Epithelial cell of prostate (primary cell): ENCODE measurements at places on chromosomes 5 and 9.

- no peak for DNase-seq
These were observed 36.1 kb downstream of the TLE1 start for GRCh38 chr9:81653240-81653639.

DNA sequence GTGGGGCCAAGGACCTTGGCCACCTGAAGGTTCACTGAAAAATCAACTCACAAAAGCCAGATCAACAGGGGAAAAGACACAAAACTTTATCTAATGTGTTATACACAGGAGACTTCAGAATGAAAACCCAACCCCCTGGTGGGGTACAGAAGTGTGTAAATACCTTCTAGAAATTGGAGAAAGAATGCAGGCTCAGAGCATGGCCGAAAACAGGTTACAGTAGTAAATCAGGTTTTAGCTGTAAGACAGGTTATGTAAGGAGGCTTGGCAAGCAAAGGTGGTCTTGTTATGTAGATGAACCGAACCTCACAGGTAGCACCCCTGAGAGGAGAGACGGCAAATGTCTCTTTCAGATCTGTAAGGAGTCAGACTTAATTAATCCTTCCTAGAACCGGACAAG, 10.0 kb downstream of the CEMIP2 start:
- DNase-seq, result no peak

DNA sequence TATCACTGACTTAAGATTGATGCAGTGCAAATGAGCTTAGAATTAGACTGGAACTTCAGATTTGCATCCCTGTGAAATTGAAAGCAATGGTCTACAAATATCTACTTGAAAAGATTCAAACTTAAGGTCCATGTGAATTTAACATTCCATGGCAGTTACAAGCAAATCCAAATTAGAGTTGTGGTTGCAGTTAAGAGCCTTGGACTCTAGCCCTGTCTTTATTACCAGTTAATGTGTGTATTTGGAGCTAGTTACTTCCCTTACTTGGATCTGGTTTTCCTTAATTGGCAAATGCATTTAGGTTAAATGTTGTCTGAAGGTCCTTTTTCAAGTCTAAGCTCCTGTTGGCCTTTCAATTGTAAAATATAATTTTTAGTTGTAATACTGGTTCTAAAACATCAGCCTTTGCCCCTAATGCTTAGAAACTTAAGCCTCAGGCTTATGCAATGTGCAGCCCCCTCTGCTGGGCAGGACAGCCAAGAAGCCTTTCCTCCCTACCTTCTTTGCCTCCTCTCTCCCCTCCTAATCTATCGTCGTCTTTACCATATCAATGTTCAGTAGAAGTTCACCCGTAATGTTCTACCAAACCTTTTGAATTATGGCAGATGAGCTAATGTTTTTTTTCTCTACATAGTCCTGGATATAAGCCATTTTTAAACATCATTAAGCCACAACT, 59.5 kb downstream of the ERMP1 start:
- DNase-seq, result no peak

- no peak for DNase-seq
These were observed 24.7 kb upstream of the ANKRD34B start for GRCh38 chr5:80594810-80595209.

- DNase-seq, result no peak
These were observed 329.6 kb downstream of the ADAMTS6 start for GRCh38 chr5:65152131-65152530.
